ENCODE measurements at places on chromosomes 4 and X.

DNA sequence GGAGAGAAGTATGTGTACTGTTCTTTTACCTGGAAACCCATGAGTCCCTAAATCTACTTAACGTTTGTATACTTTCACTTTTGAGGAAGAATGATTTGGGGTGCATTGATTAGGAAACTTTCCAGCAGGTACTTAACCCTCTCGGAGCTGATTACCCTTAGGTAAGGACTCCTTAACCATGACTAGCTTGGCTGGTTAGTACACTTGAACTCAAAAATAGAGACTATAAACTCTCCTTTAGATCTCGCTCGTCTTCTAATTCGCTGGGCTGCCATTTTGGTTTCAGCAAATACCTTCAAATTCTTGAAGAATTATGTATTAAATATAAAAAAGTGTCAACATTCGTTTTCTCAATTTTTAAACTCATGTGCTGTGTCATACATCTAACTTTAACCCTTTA is 2.0 kb downstream of the USP9X start:
- no peak for DNase-seq

DNA sequence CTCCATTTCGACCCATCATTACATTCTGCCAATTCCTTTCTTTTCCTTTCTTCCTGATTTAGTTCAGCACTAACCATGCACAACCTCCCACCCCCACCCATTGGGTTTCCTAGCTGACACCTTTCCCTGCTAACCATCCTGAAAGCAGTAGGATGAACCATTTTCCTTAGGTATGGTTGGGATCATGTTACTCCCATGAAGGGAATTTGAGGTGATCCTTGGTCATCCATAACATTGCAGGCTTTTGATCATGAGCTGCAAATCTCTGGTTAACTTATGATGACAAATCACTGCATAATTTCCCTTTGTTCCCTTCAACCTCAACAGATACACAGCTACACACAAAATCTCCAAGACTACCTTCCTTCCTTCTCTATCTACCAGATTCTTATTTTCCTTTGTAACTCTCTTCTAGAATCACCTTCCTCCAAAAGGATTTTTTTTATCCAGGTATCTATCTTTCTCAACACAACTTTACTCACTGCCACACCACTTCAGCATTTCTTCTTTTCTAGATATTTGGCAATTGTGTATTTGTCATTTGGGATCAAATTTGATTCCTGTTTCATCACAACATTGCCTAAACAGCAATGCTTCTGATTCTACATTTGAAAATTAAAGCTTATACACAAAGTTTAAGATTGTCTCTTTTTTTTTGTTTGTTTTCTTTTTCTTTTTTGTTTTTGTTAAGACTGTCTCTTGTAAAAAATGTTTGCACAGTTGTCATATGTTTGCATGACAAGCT is 145.1 kb downstream of the RBM47 start:
- DNase-seq, result no peak

GRCh38 chr4:171235521-171235920 is 577.7 kb upstream of the GALNTL6 start:
- no peak for DNase-seq

GRCh38 chrX:121260596-121261240 is 213.3 kb downstream of the GLUD2 start:
- DNase-seq, result no peak

DNA sequence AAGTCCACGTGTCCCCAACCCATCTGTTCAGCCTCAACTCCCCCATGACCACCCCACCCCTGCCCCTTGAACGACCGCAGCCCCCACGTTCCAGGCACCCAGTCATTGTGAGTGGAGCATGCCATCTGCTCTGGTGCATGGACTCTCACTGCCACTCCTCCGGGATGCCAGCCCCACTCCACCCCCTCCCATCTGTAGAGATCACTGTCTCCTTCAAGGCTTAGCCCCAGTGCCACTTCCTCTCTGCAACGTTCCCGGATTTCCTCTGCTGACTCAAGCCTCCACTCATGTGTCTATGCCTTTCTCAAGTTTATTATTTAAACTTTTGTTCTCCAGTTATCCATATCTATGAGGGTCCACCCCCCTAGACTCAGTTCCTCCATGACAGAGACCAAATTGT is 54.0 kb downstream of the MAML3 start:
- DNase-seq, result no peak

DNA sequence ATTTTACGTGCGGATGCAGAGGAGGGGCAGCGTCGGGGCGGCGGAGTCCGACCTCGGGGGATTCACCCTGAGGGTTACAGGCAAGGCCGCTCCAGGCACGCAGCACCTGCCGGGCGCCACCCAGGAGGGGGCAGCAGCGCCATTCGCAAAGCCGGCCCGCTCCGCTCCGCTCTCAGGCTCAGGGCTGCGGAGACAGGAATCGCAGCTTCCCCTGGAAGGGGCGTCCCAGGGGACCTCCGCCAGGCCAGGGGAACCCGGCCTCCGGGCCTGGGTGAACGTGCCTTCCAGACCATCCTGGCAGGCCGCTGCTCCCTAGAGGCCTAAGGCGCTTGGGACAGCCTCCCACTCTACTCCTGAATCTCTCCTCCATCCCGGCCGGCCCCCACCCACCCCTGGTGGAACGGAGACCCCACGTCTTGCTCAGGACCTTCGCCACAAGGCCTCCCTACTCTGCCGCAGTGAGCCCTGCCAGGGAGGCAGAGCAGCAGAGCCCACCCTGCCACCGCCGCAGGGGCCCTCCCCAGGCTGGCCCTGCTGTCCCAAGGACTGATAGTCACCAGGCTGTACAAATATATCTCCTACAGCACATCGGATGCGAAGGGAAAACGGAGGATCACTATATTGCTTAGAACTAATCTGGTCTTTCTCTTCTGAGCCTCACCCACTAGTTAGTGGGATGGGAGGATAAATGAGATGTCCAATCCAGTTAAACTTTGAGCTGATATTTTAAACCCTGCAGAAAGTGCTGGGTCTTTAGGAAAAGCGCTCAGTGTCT is 115.0 kb downstream of the SMIM20 start:
- peak; percentile 34 for DNase-seq

DNA sequence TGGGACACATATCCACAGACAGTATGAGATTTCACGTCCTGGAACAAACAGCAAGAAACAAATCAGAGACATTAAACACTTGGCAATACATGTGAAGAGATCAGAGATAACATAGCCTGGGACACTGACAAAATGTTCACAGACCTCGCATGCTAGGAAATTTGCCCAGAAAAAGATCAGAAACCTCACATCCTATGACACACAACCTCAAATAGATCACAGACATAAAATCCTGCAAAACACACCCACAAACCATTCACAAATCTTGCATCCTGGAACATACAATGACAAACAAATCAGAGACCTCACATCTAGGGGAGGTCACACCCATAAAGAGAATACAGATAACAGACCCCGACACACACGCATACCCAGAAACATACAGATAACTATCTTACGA is 18.0 kb downstream of the SUV39H1 start:
- no peak for DNase-seq

GRCh38 chrX:35562395-35562794 is 235.7 kb upstream of the MAGEB16 start:
- DNase-seq, result no peak

- DNase-seq, result no peak
Observed at GRCh38 chr4:76003620-76004019, 3.7 kb downstream of the CXCL9 start.

DNA sequence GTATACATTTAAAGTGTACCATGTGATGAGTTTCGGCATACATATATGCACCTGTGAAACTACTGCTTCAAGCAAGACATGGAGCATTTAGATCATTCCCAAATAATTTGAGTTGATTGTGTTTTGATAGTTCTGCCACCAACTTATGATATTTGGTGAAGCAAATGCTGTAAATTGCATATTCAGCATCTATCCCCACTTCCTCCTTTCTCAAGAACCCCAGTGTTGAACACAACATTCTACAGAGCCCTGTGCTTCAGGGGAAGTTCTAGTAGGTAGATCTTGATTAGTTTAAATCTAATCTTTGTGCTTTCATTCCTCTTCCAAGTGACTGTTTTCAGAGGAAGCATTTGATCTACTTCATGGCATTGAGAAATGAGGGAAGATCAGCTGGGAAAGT is 5.4 kb upstream of the SHROOM3 start:
- no peak for DNase-seq

DNA sequence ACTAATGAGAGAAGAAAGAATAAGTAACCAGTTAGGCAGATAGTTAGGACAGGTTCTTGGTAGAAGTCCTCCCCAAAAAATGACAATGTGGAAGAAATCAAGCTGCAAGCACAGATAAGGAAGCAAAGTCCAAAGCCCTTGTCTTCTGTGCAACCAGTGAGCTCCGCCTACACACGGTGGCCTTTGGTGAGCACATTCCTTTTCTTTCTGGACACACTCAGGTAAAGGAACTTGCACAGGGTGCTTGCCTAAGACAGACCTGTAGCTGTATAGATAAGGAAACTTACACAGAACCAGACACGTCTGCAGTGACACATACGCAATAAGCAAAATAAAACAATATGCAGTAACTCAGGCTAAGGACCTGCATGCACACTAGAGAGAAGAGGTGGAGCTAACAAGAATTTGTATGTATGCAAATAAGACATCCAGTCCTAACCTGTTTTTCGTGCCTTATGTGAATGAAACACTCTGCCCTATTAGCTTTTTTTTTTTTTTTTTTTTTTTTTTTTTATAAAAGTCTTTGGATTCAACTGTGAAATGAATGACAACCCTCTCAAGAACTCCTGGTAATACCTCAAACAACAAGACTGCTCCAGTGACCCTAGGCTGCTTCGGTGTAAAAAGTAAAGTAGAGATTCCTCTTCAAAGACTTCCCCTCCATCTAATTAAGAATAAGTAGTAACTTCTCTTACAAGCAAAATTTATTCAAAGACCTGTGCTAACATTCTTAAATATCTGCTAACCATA is 48.8 kb downstream of the UGT2B10 start:
- DNase-seq, result no peak

DNA sequence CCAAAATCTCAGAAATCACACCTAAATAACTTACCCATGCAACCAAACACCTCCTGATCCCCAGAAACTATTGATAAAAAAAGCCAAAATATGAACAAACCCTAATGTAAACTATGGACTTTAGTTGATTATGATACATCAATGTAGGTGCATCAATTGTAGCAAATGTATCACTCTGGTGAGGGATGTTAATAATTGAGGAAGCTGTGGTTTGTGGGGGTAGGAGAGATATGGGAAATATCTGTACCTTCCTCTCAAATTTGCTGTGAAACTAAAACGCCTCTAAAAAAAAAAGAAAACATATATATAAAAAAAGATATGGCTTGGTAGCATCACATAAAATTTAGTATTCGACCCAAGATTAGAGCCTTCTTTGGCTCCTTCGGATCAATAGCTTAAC is 144.3 kb upstream of the CPEB2 start:
- no peak for DNase-seq

GRCh38 chr4:143251779-143252178 is 67.1 kb downstream of the USP38 start:
- no peak for DNase-seq

- no peak for DNase-seq
Observed at GRCh38 chr4:77731656-77732055, 87.5 kb downstream of the CNOT6L start.

DNA sequence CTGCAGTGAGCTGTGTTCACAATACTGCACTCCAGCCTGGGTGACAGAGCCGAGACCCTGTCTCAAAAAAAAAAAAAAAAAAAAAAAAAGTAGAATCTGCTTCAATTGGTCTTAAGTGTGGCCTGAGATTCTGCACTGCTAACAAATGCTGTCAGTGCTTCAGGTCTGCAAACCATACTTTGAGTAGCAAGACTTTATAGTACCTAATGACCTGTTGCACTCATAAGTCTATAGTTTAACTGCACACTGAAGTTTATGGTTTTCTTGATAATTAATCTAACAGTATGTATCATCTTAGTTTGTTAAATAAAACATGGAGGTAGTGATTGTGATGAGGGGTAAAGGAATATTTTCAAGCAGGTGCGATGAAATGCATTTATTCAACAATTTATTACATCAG is 135.6 kb downstream of the STAG2 start:
- DNase-seq, result no peak

DNA sequence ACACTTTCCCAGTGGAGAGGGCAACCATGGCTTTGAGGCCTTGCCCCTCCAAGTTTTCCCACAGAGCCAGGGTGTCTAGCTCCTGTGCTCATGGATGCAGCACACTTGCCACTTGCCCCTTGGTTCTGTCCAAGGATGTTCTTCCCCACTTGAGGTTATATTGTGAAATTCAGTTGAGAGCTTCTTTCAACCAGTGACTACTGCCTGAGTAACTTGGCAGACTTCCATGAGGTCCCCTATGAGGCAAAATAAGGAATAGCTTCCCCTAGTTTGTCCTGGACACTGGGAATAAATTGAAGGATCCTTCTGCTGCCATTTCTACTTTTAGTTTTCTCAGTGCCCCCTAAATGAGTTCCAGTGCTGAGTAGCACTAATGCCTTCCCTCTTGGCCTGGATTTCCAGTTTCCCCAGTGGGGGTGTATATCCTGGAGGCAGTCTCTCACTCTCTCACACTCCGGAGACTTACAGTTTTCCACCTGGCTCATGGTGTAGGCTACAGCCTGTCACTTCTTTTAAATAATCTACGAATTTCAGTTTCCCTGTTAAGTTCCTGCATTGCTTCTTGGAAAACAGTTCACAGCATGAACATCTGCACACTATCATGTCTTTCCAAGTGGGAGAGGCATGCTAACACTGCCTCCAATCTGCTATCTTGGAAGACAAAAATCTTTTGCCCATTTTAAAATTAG is 36.4 kb upstream of the ADH4 start:
- DNase-seq, result no peak

- no peak for DNase-seq
Observed at GRCh38 chrX:13790206-13791131, 26.4 kb downstream of the GPM6B start.

DNA sequence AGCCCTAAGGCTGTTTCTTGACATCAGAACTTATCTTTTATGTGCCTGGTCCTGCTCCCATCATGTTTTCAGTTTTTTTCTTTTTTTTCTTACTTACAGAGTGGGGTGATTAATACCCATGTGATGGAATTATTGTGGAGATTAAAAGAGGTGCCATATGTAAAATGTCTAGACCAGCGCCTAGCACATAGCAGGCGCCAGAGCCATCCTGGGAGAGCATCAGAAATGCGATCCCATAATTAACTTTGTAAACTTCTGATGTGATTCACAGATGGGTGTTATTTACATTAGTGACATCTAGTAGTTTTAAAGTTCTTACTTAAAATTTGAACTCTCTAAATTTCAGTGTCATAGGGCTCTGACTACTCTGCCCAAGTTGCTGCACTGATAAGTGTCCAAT is 66.2 kb upstream of the PGRMC2 start:
- DNase-seq, result no peak

- no peak for DNase-seq
Observed at GRCh38 chr4:166039822-166040221, 166.8 kb downstream of the TLL1 start.

DNA sequence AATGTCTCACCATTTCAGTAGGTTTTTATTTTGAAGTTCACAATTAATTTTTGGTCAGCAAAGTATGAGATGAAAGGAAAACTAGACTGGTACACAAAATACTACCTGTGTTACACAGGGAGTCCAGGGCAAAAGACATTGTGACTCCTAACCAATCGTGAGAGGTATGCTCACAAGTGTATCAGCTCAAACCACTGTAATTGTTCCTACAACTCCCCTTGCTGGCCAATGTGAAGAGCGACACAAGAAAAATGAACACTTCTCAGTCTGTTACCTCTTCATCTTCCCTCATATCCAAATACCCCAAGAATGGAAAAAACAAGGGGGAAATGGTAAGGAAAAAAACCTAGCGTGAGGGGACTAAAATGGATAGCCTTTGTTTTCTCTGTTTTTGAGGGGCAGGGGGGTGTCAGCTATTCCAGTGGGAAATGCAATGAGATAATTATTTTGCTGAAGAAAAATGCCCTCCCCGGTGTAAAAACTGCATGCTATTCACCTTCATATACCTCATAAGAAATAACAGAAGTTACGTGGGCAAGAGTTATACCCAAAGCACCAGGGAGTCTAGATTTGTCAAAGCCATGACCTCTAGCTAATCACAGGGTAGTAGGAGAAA is 30.6 kb upstream of the NSUN7 start:
- DNase-seq, result no peak
